ENCODE measurements at places on chromosomes 2 and 18.

- DNase-seq, result no peak
Measured at GRCh38 chr18:45837283-45838070, 12.0 kb downstream of the SIGLEC15 start.

GRCh38 chr18:24136967-24137373 is 1.9 kb upstream of the CABYR start:
- DNase-seq, result no peak

- DNase-seq, result no peak
Measured at GRCh38 chr2:101083613-101084012, 67.6 kb downstream of the TBC1D8 start.

- no peak for DNase-seq
Measured at GRCh38 chr2:69011611-69012157, 1.3 kb upstream of the ANTXR1 start.
